NCI-H82 (cell line): ENCODE measurements at places on chromosomes 11 and 22.

DNA sequence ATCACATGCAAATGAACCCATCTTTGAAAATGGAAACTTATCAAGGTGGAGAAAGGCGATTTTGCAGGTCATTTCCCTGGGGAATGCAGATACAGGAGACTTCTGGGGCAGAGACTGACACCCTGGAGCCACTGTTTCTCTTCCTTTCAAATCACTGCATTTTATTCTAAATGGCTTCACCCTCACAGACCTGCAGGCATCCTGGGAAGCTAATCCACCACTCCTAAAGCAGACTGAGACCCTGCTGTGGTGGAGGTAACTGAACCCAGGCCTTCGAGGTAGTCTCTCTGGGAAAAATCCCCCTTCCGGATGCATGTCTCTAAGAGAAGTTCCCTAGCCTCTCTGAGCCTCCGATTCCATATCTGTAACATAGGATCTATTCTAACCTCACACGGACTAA, 20.9 kb upstream of the CSNK2A3 start:
- DNase-seq, result no peak

GRCh38 chr11:75562836-75563484, 907 bp downstream of the SERPINH1 start:
- peak; percentile 42 for DNase-seq

DNA sequence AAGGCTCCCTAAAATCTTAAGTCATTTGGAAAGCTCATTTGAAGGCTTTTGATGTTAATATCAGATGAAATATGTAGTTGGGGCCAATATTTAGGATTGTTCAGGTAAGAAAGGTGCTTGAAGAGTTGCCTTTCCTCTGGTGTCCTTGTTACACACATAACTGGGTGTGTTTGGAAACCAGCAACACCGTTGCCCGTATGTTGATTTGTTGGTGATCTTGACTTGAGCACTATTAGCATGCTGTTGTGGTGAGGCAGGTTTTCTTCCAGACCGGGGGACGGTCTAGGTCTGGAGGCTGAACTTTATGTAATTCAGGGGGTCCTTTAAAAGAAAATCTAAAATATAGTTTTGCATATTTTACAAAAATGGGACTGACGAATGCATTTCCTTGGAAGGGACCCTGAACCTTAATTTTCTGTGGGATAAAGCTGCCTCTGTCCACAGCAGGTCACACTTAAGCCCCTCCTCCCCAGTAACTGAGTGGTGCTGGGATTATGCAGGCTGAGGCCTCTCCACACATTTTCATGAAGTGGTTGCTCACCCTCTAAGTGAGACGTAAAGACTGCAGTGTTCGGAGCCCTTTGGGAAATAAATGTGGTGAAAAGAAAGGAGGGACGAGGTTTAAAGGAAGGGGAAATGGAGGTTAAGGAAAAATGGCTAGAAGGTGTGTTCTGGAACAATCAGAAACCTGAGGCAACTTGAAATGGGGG, 1.8 kb downstream of the YWHAH start:
- DNase-seq, result peak; percentile 27

DNA sequence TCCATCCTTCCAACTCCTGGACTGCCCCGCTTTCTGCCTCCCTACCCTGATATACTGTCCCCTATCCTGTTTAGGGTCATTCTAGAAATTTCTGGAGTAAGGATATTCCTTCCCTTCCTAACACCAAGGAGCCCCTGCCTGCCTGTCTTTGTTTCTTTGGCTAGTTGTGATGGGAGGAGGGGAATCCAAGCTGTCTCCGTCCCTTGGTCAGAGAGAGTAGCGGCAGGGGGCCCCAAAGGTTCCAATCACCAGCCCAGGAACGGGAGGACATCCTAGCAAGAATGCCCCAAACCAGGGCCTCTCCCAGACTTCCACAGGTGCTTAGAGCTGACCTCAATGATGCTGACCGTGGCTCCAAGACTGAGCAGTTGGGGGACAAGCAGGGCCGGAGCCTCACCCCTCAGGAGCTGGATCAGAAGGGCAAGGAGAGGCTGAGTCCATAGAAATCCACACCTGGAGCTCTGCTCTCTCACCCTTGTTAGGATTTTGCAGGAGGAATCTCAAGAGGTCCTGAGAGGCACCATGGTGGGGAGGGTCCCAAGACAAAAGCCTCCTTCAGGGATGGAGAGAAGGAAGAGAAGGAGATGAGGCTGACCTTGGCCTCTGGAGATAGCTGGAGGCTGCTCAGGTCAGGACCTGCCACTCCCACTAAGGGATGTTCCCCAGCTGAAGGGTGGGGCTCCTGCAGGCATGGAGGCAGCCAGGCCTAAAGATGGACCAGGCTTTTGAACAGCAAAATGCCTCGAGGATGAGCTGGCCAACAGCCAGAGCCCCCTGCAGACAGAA, 13.6 kb downstream of the SLC22A12 start:
- DNase-seq, result no peak

- DNase-seq, result no peak
These were observed 3.2 kb upstream of the PRR5 start for GRCh38 chr22:44698531-44699421.

GRCh38 chr11:20085918-20086317, 74.4 kb downstream of the DBX1 start:
- DNase-seq, result no peak

DNA sequence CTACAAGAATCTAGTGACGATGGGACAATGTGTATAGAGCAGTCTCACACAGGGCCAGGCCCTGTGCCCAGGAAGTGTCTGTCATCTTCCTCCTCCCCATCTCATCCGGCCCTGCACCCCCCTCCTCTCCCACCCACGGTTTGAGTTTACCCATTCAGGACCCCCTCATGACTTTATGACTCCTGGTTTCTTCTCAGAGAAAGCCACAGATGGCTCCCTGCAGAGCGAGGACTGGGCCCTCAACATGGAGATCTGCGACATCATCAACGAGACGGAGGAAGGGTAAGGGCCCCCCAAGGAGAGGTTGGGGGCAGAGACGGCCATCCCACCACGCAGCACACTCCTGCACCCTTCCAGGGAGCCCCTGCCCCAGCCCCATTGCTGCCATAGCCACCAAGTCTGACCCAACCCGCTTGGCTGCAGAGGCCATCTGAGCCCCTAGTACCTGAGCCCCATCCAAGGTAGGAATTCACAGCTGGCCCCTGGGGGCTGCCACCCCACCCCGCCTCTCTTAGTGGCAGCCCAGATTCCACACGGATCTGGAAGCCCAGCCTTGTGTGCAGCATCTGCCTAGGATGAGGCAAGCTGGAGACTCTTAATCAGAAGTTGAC, 18.1 kb downstream of the TOM1 start:
- no peak for DNase-seq

GRCh38 chr11:105903113-105903512, 118.9 kb downstream of the MSANTD4 start:
- DNase-seq, result peak; percentile 1

- no peak for DNase-seq
These were observed 14.2 kb upstream of the PRAME start for GRCh38 chr22:22573047-22573889.

DNA sequence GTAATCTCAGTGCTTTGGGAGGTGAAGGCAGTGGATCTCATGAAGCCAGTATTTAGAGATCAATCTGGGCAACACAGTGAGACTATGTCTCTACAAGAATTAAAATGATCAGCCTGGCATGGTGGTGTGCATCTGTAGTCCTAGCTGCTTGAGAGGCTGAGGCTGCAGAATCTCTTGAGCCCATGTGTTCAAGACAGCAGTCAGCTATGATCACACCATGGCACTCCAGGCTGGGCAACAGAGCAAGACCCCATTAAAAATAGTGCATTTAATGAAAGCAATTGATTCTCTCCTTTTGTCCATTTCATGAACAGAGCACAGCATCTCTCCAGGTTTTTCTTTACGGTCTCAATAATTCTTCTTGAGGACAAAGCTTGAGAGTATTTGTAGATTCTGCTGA, 11.3 kb upstream of the CARD16 start:
- DNase-seq, result no peak

- no peak for DNase-seq
These were observed 4.1 kb upstream of the SAC3D1 start for GRCh38 chr11:65036931-65037330.

GRCh38 chr11:66302656-66303055, 11.0 kb downstream of the TMEM151A start:
- DNase-seq, result no peak

GRCh38 chr11:9132203-9132878, 40.9 kb upstream of the SCUBE2 start:
- DNase-seq, result no peak

- DNase-seq, result no peak
These were observed 10.8 kb downstream of the SYT12 start for GRCh38 chr11:67033661-67034166.

GRCh38 chr22:19019029-19019678, 83.1 kb upstream of the PRODH start:
- DNase-seq, result no peak

DNA sequence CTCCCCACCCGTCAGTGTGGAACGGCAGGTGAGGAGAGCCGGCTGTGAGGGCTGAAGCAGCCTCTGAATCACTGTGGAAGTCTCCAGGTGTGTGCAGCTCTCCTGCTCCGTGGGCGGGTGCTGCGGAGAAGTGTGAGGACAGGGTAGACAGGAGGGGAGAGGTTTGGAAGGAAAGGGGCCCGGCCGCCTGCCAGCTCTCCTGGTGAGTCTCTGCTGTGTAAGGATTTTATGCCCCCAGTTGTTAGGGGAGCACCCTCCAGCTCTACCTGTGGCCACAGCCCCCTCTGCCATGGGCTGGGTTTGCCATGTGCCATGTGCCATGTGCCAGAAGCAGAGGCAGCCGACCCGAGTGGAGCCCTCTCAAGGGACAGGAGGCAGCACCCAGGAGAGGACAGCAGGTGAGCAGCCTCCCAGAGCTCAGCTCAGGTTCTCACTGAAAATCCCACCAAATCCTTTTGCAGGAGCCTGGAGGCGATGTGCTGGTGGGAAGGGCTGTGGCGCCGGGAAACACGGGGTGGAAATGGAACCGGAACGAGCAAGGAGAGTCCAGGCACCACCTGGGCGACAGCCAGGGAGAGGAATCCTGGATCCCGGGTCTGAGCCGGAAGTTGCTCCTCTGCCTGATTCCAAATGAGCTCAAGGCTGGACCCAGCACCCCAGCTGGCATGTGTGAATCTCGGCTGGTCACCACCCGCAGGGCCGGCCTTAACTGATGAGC, 804.4 kb downstream of the BRD1 start:
- DNase-seq, result no peak

GRCh38 chr22:32444068-32444467, 20.2 kb downstream of the BPIFC start:
- DNase-seq, result peak; percentile 76

- DNase-seq, result peak; percentile 68
These were observed 678 bp upstream of the INPPL1 start for GRCh38 chr11:72223615-72224563.

DNA sequence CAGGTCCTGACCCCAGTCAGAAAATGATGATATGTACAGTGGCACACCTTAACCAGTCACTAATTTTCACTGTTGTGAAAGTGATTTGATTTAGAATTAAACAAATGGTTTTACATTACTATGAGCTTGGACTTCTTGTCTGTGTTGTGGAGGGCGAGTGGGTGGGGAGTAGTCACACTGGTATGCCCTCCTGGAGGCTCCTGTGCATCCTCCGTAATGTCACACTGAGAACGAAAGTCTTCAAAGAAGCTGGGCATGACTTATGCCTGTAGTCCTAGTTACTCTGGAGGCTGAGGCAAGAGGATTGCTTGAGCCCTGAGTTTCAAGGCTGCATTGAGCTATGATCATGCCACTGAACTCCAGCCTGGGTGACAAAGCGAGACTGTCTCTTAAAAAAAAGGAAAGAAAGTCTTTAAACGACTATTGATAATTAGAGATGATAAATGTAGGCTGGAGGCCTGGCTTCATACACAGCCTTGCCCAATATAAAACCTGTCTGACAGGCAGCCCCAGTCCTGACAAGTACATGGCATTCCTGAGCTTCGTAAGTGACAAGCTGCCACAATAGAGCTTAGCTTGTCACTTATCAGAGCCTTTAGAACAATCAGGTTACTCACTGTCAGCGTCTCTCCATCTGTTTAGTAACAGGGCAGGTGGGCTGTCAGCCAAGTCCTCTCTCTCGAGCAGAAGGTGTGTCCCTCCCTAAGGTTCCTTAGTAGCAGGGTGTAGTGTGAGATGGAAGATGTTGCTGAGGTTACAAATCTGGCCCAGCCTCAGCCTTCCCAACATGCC, 5.0 kb upstream of the LIMK2 start:
- DNase-seq, result peak; percentile 85

DNA sequence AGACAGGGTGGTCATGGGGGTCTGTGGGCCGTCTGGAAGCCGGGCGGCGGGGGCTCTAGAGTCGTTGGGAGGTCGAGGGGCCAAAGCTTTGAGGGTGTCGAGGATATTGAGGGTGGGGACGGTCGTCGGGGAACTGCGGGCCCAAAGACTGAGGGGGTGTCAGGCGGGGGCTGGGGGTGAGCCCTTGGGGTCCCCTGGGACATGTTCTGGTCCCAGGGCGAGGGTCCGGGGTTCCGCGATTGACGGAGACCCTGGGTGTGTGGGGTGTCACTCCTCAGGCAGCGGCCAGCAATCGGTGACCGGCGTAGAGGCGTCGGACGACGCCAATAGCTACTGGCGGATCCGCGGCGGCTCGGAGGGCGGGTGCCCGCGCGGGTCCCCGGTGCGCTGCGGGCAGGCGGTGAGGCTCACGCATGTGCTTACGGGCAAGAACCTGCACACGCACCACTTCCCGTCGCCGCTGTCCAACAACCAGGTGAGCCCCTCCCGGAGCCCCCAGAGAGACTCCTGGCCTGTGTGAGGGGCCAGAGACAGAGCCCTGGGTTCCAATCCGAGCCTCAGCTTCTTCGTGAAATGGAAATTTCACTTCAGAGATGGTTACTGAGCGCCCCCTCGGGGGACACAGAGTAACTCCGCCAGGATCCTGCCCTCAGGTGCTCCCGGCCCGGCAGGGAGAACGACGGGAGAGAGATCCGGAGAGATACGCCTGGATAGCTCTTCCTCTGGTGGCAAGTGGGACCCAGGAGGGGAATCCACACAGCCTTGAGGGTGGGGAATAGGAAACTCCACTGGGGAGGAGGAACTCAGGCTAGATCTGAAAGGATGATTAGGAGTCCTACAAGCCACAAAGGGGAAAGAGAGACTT, 714 bp downstream of the SDF2L1 start:
- DNase-seq, result peak; percentile 79

GRCh38 chr11:88569342-88569741, 231.8 kb upstream of the CTSC start:
- DNase-seq, result no peak

DNA sequence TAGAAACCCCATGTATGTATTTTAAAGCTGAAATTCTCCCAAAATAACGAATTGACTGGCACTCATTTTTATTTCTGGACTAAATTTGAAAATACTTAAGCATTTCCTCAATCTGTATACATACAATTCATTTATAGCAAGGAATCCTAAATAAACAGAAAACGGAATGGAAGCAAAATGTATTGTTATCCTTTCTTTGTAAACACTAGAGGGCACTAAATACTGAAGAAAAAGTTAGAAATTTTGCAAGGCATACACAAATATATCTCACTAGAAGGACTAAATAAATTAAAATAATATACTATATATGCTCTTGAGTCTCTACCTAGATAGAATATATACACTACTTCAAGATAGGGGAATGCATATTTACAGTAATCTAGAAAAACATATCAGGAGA, 23.1 kb upstream of the ANO5 start:
- DNase-seq, result peak; percentile 4

DNA sequence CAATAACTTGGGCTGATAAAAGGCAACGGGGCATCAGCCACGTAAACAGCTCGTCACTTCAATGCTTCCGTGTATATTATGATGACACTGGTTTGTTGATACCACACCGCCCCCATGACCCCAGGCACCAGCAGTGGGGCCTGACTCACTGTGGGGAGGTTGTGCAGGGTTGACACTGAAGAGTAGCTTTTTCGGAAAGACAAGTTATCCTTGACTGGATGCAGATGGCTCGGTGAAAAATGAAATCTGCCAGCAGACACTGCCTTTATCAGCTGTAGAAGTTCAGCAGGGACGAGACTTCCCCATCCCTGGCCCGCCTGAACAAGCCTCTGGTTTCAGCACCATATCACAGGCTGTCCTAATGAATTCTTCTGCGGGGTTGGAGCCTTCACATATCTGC, 55.6 kb downstream of the WT1 start:
- DNase-seq, result no peak
